Activated CD8-positive, alpha-beta memory T cell treated with anti-CD3 and anti-CD28 coated beads, Interleukin-2, amount 50 U/mL, for 4 hours (primary cell): ENCODE measurements at places on chromosomes 4 and X.

GRCh38 chrX:133771086-133771646 is 214.2 kb downstream of the GPC3 start:
- no peak for DNase-seq

- DNase-seq, result no peak
Observed at GRCh38 chr4:173699841-173700475, 169.9 kb upstream of the HAND2 start.

- no peak for DNase-seq
Observed at GRCh38 chrX:103344606-103345005, 11.7 kb upstream of the TCEAL9 start.

DNA sequence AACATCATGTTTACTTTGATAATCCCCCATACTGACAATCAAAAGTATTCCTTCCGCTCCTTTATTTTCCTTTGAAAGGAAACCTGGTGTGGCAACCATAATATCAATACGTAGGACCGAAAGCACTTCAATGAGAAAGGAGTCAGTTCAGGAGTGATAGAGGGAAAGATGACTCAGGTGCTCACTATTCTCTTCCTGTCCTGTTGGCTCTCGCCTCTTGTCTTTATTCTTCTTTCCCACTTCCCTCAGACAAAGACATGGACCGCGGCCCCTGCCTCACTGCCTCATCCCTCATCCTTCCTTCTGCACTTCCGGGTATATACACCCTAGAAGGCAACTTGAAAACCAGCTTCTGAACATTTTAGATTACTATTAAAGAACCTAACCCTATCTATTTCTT is 49.8 kb upstream of the TNIP3 start:
- no peak for DNase-seq

DNA sequence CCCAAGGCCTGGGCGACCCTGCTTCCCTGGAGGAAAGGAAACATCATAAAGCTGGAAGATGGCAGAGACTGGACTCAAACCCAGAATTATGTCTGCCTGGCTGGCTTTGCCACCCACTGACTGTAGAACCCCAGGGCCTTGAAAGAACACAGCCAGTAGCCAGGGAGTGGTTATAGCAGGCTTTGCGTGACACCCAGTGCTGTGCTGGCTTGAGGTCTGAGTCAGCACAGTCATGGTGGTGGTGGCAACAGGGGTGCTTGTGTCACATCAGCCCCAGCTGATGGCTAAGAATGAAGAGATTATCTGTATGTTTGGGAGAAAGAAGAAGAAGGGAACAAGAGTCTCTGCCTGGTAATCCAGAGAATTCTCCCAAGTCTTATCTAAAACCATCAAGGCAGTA is 178.8 kb upstream of the SPIN4 start:
- no peak for DNase-seq

DNA sequence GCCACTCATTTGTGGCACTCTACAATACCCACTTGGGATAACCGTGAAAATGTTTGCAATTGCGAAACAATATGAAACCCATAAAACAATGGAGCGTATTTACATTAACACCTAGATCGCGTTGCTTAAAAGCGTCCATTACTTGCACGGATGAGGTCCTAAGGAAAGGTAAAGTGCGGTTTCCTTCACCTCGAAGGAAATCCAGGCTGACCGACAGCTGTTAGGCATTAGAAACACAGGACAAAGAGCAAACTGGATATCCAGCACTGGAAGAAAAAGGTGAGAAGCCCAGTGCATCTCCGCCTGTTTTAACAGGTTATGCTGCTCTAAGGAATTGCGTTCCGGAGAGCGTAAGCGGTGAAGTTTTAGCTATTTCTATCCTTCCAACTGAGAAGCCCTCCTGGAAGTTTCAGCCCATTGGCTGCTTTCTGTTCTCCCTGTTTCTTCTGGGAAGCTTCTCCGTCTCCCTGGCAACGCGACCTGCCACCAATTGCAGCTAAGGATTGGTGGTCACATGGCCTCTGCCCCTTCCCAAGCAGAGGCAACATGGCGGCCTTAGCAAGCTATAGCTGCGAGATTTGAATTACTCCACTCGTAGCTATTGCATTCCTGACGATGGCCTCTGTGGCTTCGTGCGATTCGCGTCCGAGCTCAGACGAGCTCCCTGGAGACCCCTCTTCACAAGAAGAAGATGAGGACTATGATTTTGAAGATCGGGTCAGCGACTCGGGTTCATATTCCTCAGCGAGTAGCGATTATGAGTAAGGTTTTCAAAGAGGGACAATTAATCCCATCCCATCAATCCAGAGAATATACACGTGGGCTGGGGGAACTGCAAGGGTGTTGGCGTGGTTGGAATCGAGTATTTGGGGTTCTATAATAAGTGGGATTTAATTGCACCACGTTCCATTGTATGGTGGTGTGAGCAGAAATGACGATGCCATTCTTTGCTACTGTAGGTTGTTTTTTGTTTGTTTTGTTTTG is at the start of gene INTU:
Gene INTU (plus strand): TSS at position 538 of the 984 bp plus-strand sequence. CDS start 78 bp downstream, at position 616.
- DNase-seq, result no peak

DNA sequence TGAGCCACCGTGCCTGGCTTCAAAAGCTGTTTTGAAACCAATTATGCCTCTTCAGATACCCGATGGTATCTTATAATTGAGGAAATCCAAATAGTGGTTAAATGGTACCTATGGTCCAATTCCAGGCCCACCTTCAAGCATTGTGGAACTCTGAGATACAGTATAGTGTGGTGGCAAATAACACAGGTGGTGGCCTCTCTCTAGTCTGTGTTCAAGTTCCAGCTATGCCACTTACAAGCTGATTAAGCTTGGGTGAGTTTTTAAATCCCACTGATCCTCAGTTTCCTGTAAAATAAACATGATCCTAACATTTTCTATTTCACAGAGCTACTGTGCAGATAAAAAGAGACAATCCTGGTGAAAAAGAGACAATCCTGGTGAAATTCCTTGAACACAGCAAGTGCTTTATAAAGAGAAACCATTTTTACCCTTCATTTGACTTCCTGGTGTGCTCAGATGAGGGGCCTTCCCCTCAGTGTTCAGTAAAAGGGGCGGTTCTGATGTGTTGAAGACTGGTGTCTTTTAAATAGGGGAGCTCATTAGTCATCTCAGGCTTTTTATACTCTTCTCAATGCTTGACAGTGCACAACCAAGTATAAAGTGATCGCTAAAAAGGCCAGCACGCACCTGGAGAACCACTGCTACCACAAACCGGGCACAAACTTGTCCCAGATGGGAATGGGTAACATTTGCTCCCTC is 30.8 kb upstream of the CD40LG start:
- no peak for DNase-seq

DNA sequence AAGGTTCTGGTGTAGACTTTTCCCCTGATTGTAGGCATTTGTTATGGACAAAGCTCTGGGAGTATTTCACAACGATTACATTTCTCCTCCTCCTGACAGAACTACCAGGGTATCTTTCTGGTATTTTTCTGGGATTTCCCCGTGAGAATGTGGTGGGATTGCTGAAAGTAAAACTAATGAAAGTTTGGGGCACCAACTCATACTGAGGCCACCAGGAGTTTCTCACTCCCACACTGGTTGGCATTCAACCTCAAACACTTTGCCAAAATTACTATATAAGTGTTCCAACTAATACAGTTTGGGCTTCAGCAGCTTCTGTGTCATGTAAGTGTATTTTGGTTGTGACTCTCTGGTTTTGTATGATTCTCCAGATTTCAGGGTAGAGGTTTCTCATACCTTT is 855.1 kb downstream of the GLUD2 start:
- no peak for DNase-seq

DNA sequence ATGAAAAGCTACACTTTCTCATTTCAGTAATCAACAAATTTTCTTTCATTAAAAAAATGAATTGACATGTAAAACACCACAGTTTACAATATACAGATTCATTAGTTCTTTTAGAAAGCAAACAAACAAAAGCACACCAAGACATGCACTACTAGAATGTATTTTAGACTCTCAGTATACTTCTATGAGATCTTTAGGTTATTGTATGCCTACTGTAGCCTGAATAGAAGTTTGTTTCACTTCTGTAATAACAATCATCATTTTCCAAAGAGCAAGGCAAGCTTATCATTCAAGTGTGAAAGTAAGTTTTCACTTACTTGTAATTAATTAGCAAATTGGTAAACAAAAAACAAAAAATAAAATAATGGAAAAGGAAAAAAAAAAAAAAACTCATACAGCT is 24.9 kb downstream of the CXXC4 start:
- DNase-seq, result no peak

- DNase-seq, result no peak
Observed at GRCh38 chrX:108264376-108264775, 172.8 kb downstream of the ATG4A start.

DNA sequence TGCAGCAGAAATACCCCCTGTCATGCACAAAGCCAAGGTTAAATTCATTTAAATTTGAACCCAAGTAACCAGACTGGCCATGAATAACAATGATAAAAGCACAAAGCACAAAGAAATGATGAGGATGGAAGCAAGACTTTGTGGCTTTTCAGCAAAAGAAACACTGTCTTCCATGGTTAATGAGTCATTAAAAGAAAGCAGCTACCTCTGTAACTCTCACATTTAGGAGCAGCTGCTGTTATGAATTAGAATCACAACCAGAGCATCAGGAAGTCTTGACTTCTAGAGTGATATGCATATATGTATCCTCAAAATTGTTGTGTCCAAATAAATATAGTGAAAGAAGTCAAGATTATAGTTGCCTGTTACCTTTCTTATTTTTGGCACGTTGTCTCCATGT is 70.7 kb upstream of the RPS6KA6 start:
- DNase-seq, result no peak

GRCh38 chr4:184402740-184403383 is 71.5 kb downstream of the IRF2 start:
- DNase-seq, result no peak

DNA sequence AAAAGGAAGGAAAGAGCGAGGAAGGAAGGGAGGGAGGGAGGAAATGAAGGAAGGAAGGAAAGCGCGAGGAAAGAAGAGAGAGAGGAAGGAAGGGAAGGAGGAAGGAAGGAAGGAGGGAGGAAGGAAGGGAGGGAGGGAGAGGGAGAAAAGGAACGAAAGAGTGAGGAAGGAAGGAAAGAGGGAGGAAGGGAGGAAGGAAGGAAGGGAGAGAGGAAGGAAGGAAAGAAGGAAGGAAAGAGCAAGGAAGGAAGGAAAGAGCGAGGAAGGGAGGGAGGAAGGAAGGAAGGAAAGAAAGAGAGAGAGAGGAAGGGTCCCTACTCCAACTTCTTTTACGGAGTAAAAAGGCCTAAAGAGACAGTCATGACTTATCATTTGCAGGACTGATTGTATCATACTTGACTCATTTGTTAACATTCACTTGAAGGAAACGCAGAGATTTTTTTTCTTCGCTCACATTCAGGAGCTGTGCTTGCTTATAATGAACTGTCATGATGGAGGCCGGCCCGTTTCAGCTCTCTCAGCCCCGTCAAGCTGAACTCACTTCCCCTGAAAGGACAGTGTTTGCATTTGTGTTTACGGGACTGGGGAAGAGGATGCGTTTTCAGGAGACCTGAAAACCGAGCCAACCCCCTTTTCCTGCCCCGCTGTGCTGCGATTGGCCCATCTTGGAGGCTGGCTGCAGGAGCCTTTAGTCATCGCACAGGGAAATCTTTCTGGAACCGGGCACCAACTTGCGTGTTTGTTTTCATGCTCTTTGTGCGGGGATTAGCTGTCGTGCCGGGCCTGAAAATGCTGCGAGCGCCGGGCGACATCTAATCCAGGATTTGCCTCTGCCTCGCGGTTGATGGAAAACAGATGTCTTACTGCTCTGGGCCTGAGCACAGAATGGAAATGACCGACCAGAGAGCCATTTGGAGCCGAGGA is 17.8 kb downstream of the TRIM2 start:
- peak; percentile 20 for DNase-seq

DNA sequence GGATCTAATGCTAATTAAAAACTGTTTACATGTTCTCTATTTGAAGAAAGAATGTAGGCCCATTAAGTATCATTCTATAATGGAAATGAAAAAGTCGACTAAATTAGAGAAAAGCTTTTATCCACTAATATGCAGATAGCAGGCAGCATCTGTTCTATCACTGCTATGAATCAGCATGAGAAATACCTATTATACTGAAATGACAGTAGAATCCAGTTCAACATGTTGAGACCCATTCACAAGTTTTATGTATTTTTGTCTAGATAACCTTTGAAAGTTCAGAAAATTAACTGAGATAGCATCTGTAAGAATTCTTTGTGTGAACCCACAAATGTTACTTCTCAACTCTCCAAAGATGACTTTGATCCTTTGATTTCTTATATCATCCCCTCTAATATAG is 1254.4 kb upstream of the ADGRL3 start:
- no peak for DNase-seq

GRCh38 chrX:148504506-148504905 is 4.1 kb downstream of the AFF2 start:
- no peak for DNase-seq

DNA sequence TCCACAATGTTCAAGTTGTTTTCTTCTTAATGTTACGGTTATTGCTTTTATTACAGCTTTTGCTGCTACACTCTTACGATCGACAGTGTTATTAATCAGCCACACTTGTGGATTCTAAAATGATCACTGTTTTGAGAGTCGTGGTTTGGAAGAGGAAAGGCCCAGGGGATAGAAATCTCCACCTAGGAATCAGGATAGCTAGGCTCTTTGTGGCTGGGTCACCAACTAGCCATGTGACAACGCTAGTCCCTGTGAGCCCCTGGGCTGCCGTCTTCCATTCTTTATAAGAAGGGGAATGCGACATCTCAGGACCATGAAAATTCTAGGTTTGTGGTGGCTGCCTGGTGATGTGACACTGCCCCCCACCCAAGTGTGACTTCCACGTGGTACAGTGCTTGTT is 380 bp downstream of the SLC34A2 start:
- DNase-seq, result no peak
